ENCODE measurements at places on chromosomes 16 and 17. TPM values are rescaled to one million over a fixed set of nuclear protein-coding genes. Genes with fewer than 3 reads are reported as not detected.

The RHBDF2 gene
- 62.2 TPM for total RNA-seq

The HAS3 gene
- 3.3 TPM for total RNA-seq

DNA sequence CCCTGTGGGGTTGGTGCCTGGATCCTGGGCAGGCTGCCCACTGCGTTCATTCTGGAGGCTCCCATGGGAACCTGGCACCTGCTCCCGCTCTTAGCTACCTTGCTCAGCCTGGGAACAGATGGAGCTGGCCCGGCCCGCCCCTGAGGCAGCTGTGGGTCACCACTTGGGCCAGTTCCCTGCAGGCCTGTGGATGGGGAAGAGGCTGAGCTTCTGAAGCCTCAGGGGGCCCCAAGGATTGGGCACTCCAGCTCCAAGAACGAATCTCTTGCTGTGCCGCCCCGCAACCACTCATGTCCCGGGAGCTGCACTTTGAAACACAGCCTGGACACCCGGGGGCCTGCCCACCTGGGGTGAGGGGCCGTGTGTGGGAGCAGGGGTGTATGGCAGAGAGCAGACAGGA is 37.7 kb downstream of the BAHCC1 start:
- DNase-seq = no peak
- H3K4me3 ChIP-seq = no peak overlapping the region
- H3K27me3 ChIP-seq = peaks cover 18% of the 10 kb centered on the region
- H3K4me1 ChIP-seq = peaks cover 22% of the 10 kb centered on the region
- no peaks in the 10 kb centered on the region for H3K36me3 ChIP-seq

The CCL14 gene
- total RNA-seq = not detected

The FBXO39 gene
- total RNA-seq = 0.20 TPM

The ARHGAP23 gene
- total RNA-seq = not detected

DNA sequence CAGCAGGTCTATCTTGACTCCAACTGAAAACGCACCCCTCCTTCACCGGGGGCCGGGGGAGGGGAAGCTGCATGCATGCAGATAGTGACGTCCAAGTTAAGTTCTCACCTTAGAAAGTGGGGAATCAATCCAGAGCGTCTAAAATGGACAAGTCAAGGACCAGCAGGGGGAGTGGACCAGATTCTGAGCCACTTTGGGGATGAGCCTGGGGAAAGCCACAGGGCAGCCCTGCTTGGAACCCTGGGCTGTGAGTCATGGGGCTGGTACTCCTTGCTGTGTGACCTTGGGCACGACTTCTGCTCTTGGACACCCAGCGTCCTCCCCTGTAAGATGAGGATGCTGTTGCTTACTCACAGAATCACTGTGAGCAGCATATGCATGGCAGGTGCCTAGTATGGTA is 9.1 kb downstream of the TNFRSF13B start:
- DNase-seq = no peak
- no peaks in the 10 kb centered on the region for H3K27me3 ChIP-seq
- no peak overlapping the region for H3K4me3 ChIP-seq
- no peaks in the 10 kb centered on the region for H3K36me3 ChIP-seq
- no peak overlapping the region for H3K27ac ChIP-seq

GRCh38 chr17:40026816-40027613 is 11.8 kb downstream of the CSF3 start:
- H3K27me3 ChIP-seq = no peaks in the 10 kb centered on the region
- H3K4me1 ChIP-seq = peaks cover 25% of the 10 kb centered on the region
- H3K36me3 ChIP-seq = peaks cover 55% of the 10 kb centered on the region
- peak; percentile 75 for DNase-seq
- H3K27ac ChIP-seq = no peak overlapping the region
- H3K4me3 ChIP-seq = no peak overlapping the region

The HOXB5 gene
- total RNA-seq = not detected

The NTN1 gene
- total RNA-seq = not detected

DNA sequence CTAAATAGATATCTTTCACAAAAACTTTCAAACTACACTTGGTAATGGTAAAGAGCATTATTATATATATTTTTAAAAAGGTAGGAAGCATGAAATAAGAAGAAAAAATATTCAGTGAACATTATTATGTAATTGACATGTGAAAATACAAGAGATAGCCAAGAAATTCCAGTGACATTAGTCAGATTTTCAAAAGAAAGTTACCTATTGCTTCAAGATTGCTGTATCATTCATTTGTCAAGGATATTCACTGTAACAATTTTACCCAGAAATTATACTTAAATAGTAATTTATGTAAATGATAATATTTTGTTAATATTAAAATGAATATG is 350.2 kb downstream of the KIF2B start:
- no peaks in the 10 kb centered on the region for H3K27me3 ChIP-seq
- H3K4me1 ChIP-seq = no peaks in the 10 kb centered on the region
- no peak overlapping the region for H3K4me3 ChIP-seq
- no peaks in the 10 kb centered on the region for H3K36me3 ChIP-seq

The ZNF19 gene
- 9.3 TPM for total RNA-seq

GRCh38 chr16:66275775-66276428 is 90.6 kb upstream of the CDH5 start:
- no peak for DNase-seq
- no peak overlapping the region for H3K4me3 ChIP-seq
- H3K4me1 ChIP-seq = peaks cover 8% of the 10 kb centered on the region
- H3K36me3 ChIP-seq = no peaks in the 10 kb centered on the region
- no peak overlapping the region for H3K27ac ChIP-seq

DNA sequence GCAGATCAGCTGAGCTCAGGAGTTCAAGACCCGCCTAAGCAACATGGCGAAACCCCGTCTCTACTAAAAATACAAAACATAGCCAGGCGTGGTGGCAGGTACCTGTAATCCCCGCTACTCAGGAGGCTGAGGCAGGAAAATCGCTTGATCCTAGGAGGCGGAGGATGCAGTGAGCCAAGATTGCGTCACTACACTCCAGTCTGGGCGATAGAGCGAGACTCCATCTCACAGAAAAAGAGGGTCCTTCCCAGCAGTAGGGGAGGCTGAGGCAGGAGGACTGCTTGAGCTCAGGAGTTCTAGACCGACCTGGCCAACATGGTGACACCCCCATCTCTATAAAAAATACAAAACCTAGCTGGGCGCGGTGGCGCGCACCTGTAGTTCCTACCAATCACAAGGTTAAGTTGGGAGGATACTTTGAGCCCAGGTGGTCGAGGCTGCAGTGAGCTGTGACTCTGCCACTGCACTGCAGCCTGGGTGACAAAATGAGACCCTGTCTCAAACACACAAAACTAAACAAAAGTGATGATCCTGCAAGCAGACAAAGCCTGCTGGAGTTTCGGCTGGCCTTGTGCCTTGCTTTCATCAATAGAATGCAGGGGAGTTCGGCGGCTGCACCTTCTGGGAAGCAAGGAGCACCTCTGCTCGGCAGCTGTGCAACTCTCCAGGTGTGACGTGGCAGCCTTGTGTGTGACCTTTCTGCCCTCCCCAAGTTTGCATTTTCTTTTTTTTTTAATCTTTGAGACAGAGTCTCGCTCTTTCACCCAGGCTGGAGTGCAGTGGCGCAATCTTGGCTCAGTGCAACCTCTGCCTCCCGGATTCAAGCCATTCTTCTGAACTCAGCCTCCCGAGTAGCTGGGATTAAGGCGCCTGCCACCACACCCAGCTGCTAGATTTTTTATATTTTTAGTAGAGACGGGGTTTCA is 12.4 kb upstream of the YWHAE start:
- no peaks in the 10 kb centered on the region for H3K36me3 ChIP-seq
- no peak overlapping the region for H3K27ac ChIP-seq
- DNase-seq = no peak
- no peaks in the 10 kb centered on the region for H3K27me3 ChIP-seq
- no peaks in the 10 kb centered on the region for H3K4me1 ChIP-seq

DNA sequence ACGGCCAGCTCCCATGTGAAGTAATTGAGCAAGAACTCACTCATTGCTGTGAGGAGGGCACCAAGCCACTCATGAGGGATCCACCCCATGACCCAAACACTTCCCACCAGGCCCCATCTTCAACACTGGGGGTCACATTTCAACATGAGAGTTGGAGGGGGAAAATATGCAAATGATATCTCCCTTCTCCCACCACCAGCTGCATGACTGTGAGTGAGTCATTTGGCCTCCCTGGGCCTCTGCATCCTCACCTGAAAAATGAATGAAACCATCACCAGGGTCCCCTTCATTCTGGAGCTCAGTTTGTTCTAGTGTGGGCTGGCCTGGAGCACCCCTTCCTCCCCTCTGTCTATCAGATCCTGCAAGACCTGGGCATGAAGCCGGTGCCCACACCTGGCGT is 6.8 kb upstream of the MED9 start:
- H3K4me3 ChIP-seq = no peak overlapping the region
- H3K4me1 ChIP-seq = no peaks in the 10 kb centered on the region
- H3K36me3 ChIP-seq = no peaks in the 10 kb centered on the region
- no peak for DNase-seq
- no peak overlapping the region for H3K27ac ChIP-seq

GRCh38 chr17:17725011-17725751 is 43.9 kb downstream of the RAI1 start:
- H3K36me3 ChIP-seq = no peaks in the 10 kb centered on the region
- DNase-seq = no peak
- peaks cover 20% of the 10 kb centered on the region for H3K4me1 ChIP-seq
- H3K4me3 ChIP-seq = no peak overlapping the region
- no peaks in the 10 kb centered on the region for H3K27me3 ChIP-seq
- no peak overlapping the region for H3K27ac ChIP-seq

The VPS25 gene
- total RNA-seq = 43.6 TPM

DNA sequence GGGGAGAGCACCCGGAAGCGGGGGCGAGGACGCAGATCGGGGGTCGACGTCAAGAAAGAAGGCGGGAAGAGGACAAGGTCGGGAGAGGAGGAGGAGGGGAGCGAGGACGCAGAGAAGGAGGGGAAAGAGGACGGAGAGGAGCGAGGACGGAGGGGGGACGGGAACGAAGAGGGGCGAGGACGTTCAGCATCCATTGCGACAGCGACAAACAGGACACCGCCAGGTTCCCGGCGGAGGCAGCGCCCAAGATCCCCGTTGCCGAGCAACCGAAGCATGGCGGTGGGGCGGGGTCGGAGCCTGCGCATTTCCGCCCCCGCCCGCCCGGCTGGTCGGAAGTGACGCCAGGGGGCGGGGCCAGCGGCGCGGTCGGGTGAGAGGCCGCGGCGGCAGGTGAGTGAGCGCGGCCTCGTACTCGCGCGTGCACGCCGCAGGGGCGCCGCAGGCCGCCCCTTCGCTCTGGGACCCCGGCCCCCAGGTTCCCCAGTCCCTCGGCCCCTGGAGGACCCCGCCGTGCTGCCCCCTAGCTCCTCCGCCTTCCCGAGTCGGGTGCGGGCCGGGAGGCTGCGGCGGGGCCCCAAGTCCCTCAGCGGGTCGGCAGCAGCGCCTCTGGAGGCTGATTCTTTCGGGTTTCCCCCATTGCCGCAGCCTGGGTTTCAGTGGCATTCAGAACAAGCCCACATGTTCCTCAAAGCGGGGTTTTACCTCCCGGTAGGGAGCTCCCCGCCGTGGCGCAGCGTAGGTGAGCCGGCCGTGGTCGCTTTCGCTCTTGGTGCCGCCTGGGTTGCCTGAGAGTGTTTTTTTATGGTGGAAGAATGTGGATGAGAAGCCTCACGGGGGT is at the start of gene FAM234A:
Gene FAM234A, plus strand, starts transcription at position 354 of the 838 bp plus-strand sequence. CDS start 19,593 bp downstream, outside the sequence.
- peak; percentile 96 for DNase-seq
- no peaks in the 10 kb centered on the region for H3K27me3 ChIP-seq
- no peaks in the 10 kb centered on the region for H3K36me3 ChIP-seq
- peak within 1 kb of the TSS; percentile 98 for H3K27ac ChIP-seq
- H3K4me1 ChIP-seq = peaks cover 6% of the 10 kb centered on the region

The TBC1D3 gene
- total RNA-seq = not detected

GRCh38 chr16:70399381-70399780 is 39.5 kb downstream of the ST3GAL2 start:
- H3K4me1 ChIP-seq = peaks cover 10% of the 10 kb centered on the region
- DNase-seq = no peak
- H3K27me3 ChIP-seq = no peaks in the 10 kb centered on the region
- H3K27ac ChIP-seq = no peak overlapping the region

DNA sequence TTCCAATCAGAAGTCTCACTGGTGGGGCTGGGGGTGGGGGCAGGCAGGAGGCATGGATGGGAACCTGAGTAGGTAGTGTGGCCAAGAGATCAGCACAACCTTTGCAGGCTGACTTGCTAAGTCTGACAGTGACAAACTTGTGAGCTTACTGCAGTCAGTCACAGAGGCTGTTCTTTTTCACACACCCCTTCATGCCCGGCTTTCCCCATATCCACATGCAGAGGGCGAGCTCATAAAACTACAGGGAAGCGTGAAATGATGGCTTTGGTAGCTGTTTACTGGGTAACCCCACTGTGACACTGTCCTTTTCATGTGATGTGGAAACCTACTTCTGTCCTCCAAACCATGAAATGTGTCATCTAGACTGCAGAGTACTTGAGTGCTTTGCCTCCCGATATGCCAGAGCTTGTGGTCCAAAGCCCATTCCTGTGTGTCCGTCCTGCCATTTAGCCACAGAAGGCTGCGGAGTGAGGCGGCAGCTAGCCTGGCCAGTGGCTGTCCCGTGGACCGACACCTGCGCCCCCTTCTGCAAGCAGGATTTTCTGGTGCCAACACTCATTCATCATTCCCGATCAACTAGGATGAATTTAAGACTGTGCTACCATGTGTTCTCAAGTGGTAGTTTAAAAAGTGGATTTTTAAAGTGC is 9.8 kb downstream of the GEMIN4 start:
- H3K4me3 ChIP-seq = no peak overlapping the region
- no peak overlapping the region for H3K27ac ChIP-seq
- H3K27me3 ChIP-seq = no peaks in the 10 kb centered on the region
- no peaks in the 10 kb centered on the region for H3K4me1 ChIP-seq
- peaks cover 35% of the 10 kb centered on the region for H3K36me3 ChIP-seq
- DNase-seq = no peak

DNA sequence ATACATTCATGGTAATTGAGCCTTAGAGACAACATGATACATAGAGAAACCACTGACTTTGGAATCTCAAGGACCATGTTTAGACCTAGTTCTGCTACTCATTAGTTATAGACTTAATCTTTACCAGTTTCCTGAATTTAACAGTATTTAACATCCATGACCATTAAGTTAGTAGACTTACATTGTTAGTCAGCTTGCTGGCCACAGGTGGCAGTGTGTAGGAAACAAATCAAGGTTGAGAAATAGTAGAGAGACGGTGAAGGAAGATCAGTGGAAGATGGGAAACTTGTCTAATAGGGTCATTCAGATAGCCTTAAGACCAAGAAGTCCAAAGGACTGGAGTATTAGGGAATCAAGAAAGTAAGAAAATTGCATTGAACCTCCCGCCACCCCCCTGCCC is 31.0 kb downstream of the OMG start:
- H3K27ac ChIP-seq = no peak overlapping the region
- H3K4me3 ChIP-seq = no peak overlapping the region
- peaks cover 3% of the 10 kb centered on the region for H3K36me3 ChIP-seq
- H3K27me3 ChIP-seq = no peaks in the 10 kb centered on the region
- DNase-seq = peak; percentile 19

DNA sequence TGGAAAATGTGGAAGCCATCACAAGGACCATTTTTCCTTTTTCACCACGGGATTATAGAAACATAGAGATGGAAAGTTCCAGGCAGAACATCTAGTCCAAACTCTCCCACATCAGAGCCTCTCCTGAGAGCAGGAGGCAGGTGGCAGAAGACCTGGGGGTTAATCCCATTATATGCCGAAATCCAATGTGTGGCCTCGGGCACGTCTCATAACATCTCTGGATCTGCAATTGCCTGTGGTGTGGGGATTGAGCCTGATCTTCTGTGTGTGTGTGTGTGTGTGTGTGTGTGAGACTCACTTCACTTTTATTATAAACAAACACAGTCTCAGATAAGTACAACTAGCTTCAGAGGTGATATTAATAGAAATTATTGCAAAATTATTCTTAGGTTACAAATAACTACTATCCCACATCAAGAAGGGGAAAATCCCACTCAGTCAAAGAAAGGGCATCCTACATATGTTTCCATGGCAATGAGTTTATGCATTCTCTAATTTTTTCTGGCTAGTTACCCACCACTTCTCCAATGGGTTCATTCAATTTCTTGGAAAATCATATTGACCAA is 199.1 kb downstream of the FOXL1 start:
- no peaks in the 10 kb centered on the region for H3K36me3 ChIP-seq
- no peaks in the 10 kb centered on the region for H3K4me1 ChIP-seq
- no peak for DNase-seq
- H3K27ac ChIP-seq = no peak overlapping the region

The APPBP2 gene
- total RNA-seq = 50.8 TPM
